ENCODE measurements at places on chromosomes 5 and 9. TPM values are rescaled to one million over a fixed set of nuclear protein-coding genes. Genes with fewer than 3 reads are reported as not detected.

DNA sequence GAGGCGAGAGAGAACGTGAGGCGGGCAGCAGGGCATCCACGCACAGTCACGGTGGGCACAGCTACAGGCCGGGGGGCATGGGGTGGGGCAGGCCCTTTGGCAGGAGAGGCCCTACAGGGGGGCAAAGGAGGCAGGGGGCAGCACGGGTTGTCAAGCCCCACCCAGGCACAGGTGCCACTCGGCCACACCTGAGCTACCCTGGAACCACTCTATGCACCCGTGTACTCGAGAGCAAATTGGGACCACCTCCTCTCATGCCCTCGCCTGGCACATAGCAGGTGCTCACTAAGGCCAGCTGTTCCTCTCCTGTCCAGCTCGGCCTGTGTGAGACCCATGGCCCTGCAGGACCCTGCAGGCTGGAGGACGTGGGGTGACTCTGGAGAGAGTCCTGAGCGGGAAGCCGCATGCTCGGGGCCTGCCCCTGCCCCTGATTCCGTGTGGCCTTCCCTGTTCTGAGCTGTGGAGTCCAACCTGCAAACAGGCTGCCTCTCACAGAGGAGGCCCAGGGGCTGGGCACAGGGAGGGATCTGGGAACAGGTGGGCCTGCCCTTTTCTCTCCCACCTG lies 31.4 kb upstream of the SARDH start:
- peak; percentile 59 for DNase-seq

MRPS2 gene
- 34.5 TPM for polyA plus RNA-seq

- no peak for DNase-seq
These were observed 647.7 kb downstream of the HTR1A start for GRCh38 chr5:63314551-63314950.

- no peak for DNase-seq
These were observed 24.3 kb downstream of the RAD23B start for GRCh38 chr9:107307331-107307730.

SLC28A3 gene
- polyA plus RNA-seq = 0.22 TPM

DNA sequence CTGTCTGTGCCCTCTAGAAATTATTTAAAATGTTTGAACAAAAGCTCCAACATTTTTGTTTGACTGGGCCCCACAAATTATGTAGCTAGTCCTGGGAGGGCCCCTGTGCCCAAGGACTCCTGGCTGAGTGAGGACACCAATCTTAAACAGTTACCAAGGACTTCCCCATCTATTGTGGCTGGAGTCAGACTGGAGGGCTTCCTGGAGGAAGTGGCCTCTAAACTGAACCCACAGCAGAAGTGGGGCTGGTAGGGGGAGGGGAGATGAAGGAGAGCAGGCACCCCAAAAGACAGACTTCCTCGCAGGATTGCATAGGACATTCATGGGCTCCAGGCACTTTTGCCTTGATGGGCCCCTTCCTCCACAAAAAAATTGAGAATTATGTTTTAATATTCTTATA lies 8.1 kb downstream of the ADAMTS13 start:
- no peak for DNase-seq

ALDH7A1 gene
- 11.6 TPM for polyA plus RNA-seq

HSPA4 gene
- 63.7 TPM for polyA plus RNA-seq

- DNase-seq = no peak
These were observed 20.7 kb upstream of the CTSV start for GRCh38 chr9:97059626-97060025.

ELAVL2 gene
- 0.03 TPM for polyA plus RNA-seq

GRCh38 chr9:89278551-89278950 lies 32.4 kb upstream of the CKS2 start:
- no peak for DNase-seq

OCLN gene
- polyA plus RNA-seq = 3.0 TPM

GRCh38 chr5:157978061-157978460 lies 119.1 kb upstream of the CLINT1 start:
- no peak for DNase-seq

DNA sequence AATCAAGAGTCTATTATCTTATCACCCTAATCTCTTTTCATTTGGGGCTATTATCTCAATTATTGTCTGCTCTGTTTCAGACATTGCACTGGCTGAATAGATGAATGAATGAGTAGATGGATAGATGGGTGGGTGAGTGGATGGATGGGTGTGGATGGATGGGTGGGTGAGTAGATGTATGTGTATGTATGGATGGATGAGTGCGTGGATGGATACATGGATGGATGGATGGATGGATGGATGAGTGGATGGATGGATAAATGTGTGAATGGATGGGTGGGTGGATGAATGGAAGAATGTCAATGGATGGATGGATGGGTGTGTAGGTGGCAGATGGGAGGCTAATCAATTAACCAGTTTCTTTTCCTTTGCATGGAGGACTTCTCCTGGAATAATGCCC lies 301.7 kb downstream of the NSG2 start:
- no peak for DNase-seq

- no peak for DNase-seq
These were observed 854 bp upstream of the TEX48 start for GRCh38 chr9:114682846-114683245.

PCDHGB3 gene
- 0.09 TPM for polyA plus RNA-seq

GRCh38 chr9:128249908-128250838 lies 25.6 kb downstream of the GOLGA2 start:
- DNase-seq = peak; percentile 98

NUTM2G gene
- not detected for polyA plus RNA-seq

SVEP1 gene
- 3.7 TPM for polyA plus RNA-seq

DNA sequence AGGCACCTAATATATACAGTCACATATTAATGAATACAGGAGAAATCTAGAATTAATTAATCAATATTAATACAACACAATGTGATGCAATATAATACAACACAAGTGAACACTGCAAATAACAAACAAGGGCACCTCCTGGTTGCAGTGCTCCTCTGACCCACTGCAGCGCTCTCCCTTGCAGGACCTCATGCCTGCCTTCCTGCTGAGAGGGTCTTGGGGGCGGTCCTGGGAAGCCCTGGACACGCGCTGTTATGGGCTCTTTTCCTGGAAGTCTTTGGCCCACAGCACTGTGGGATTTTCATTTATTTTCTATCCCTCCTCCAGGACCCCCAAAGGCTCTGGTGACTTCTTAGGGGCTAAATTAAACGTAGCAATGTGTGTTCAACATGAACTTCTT lies 485.8 kb downstream of the IRX1 start:
- no peak for DNase-seq

DNA sequence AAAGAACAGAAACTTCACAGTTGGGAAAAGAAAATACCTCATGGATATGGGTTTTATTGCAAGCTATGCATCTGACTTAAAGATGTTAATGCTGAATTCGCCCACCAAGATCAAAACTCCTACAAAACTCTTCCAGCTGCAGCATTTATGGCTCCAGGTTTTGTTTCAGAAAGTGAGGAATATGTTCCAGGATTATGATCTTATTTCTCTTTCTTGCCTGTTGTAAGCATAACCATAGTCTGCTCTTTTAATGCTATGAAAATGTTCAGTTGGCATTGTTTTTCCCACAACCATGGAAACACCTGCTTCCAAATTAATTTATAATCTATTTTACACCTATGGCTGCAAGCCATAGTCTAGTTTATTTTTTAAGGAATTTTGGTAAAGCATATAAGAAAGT lies 34.9 kb upstream of the FST start:
- DNase-seq = no peak

ADAM19 gene
- 13.0 TPM for polyA plus RNA-seq

- DNase-seq = no peak
These were observed 244.0 kb downstream of the GAS1 start for GRCh38 chr9:86703346-86703745.

DNA sequence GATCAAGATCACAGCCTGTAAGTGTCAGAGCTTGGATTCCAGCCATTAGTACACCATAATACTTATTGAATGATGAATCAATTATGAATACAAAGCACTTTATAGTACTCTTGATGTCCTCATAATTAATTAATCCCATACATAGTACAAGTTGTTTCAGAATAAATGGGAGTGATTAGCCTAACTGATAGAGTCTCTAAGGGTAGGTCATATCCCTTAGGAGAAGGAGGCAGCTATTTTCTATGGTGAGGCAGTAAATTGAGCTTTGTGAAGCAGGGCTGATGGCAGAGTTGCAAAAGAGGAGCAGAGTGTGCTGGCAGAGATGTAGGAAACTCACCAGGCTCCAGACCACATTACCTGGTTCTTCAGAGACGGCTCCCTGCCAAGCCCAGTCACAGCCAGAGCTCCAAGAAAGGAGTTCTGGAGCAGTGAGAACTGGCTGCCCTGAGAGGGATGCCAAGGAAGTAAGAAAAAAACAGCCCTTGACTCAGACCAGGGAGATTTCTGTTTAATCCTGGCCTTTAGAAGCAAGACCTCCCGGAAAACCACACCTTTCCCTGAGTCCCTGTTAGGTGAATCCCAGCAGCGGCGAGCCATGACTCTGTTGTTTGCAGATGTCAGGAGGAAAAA lies 112.9 kb downstream of the SH3TC2 start:
- DNase-seq = no peak

GRCh38 chr9:12699529-12699928 lies 6.3 kb downstream of the TYRP1 start:
- DNase-seq = no peak

- no peak for DNase-seq
These were observed 516.9 kb downstream of the CTNND2 start for GRCh38 chr5:11387382-11387781.

- no peak for DNase-seq
These were observed 4.1 kb downstream of the NOTCH1 start for GRCh38 chr9:136541709-136542108.

C9 gene
- polyA plus RNA-seq = not detected
